ENCODE measurements at places on chromosomes 2 and 18.

GRCh38 chr2:98187194-98187593 lies 100.2 kb downstream of the VWA3B start:
- no peak for DNase-seq

GRCh38 chr2:218296847-218297246 lies 4.5 kb upstream of the TMBIM1 start:
- DNase-seq, result no peak

DNA sequence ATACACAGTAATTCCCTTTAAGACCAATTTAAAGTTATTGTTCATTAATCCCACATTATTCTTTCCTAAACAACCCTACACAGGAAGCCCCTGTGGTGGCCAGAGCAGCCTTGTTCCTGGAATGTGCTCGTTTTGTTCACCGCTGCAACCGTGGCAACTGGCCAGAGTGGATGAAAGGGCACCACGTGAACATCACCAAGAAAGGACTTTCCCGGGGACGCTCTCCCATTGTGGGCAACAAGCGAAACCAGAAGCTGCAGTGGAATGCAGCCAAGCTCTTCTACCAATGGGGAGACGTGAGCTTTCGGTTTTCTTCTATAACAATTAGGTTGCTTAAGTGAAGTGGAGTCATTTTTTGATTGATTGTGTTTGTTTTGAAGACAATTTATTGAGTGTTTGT lies 101.0 kb downstream of the UNC80 start:
- DNase-seq, result no peak

DNA sequence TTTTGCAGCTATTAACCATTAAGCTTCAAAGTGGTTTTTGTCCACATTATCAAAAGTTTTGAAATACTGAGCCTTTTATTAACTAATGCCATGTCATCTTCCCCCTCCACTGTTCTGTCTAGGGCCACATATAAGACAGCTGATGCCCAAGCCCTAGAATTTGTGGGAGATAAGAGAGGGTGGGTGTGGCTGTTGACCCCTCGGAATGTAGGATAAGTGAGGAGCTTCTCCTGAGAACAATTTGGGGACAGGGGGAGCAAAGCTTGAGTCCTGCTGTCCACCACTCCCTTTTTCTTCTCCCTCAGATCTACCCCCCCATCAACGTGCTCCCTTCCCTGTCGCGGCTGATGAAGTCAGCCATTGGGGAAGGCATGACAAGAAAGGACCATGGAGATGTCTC lies 14.3 kb upstream of the ANKRD53 start:
- DNase-seq, result no peak

- DNase-seq, result no peak
Observed at GRCh38 chr2:42328148-42328833, 32.7 kb downstream of the COX7A2L start.

GRCh38 chr2:1613078-1613445 lies 131.3 kb downstream of the PXDN start:
- no peak for DNase-seq

Data from activated CD8-positive, alpha-beta memory T cell treated with anti-CD3 and anti-CD28 coated beads for 1 hour (primary cell).